ENCODE measurements at places on chromosomes 2 and 18.

DNA sequence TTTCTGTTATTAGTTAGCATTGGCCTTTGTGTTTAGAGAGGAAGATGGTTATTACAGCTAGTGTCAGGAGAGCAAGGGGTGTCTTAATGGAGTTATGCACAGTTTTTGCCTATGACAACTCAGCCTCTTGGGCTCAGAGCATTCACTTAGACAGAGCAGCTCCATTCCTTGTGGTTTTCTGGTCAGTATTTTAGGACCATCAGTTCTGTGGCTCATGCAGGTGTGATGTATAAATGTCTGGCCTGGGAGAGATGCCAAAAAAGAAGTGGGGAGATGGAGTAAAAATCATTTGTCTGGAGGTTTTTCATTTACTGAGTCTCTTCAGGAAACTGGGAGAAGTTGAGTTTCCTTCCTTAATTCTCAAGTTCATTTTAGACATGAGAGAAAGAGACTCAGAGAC is 79.7 kb downstream of the PRKCE start:
- DNase-seq, result peak; percentile 68

GRCh38 chr2:195779491-195779890 is 122.5 kb downstream of the SLC39A10 start:
- DNase-seq, result no peak

GRCh38 chr2:43084699-43085091 is 141.7 kb downstream of the ZFP36L2 start:
- DNase-seq, result peak; percentile 88

DNA sequence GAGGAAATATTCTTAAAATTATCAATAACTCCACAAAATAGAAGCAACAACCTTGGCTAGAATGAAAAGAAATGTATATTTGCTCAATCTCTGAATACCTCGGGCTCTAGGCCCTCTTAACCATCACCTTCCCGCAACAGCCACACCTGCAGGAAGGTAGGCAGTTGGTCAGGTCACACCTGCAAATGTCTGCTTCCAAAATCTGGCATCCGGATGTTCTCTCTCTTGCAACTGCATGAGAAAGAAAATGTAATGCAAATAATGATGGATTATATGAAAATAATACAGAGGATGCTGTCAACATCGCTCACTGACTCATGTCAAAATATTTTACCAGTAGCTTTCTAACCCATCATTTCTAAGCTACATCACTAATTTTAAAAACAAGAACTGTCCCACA is 148.3 kb downstream of the SATB2 start:
- no peak for DNase-seq

GRCh38 chr2:62545261-62545660 is 39.3 kb upstream of the TMEM17 start:
- DNase-seq, result no peak

DNA sequence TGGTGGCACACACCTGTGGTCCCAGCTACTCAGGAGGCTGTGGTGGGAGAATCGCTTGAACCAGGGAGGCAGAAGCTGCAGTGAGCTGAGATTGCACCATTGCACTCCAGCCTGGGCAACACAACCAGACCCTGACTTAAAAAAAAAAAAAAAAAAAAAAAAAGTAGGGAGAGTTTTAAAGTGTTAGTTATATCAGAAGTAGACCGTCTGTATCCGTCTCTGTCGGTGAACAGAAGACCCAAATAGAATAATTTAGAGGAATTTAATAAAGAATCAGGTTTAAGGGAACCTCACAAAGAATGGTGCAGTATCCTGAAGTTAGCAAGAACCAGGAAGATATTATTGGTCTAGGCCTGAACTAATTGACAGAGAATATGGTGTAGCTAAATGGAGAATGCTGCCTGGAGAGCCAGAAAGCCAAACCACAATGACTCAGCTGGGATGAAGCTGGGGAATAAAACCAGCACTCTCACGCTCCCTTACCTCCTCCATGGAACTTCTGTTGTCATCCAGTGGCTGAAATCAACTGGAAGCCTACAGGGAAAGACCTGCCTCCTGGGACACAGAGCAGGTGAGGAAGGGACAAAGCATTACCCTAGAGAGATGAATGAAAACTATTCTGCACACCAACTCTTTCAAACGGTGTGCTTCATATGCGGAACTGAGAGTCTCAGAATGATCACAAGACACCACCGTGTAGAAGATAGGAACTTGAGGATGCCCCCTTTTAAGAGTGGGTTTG is 39.1 kb upstream of the PLEKHM3 start:
- peak; percentile 93 for DNase-seq

DNA sequence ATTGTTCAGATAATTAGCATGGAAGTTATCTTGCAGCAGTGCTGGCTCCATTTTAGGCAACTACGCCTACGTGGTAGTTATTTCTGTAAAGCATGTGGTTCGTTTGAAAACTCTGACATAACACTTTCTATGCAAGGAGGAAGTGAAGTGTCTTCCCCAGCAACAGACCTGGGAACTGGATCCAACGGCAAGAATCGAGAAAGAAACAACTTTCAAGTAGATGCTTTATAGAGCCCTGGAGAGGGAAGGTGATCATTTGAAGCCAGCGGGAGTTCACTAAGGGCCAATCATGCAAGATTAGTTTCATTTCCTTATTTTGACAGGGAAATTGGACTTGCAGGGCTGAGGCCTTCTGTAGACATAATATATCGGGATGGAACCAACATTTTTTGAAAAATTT is 218.3 kb downstream of the ACKR3 start:
- no peak for DNase-seq

DNA sequence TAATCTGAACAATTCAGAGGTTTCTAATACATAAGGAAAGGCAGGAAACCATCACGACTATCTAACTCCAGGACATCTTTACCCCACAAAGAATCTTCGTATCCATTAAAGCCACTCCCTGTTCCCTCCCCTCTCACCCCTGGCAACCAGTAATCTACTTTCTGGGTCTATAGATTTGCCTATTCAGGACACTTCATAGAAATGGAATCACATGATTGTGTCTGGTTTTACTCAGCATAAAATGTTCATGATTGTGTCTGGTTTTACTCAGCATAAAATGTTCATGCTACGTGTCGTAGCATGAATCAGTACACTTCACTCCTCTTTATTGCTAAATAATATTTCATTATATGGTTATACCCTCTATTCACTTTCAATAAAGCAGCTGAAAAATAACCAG is 11.6 kb downstream of the FECH start:
- no peak for DNase-seq

DNA sequence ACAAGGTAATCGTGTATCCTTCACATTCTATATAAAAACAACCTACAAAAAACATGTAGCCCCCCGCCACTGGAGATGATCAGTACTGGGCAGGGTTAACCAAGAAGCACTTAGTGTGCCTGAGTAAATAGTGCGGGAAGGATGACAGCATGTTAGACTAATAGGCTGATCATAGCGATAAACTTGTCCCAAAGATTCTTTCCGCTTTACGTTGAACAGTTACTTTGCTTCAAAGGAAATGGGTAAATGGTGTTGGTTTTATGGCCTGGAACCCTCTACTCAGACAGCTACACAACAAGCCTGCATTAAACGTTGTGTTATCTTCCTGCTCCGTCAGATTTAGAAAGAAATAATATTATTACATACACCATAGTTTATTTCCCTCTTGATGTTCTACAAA is 67.7 kb downstream of the CTAGE1 start:
- no peak for DNase-seq

DNA sequence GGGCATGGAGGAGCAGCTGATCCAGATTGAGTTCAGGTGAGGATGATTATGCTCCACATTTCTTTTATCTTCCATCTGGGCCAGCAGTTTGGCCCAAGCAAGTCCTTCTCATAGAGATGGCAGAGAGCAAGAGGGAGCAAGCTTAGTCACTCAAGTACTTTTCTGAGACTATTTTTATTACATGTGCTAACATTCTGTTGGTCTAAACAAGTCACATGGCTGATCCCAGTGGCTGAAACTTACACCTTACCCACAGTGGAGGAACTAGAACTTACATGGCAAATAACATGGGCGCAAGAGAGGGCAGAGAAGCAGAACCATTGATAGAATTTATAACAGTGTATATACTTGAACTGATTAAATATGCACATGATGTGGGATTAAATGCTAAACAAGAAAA is 105.7 kb downstream of the KYNU start:
- no peak for DNase-seq

- DNase-seq, result no peak
Measured at GRCh38 chr2:50808694-50809093, 223.2 kb downstream of the NRXN1 start.

- peak; percentile 88 for DNase-seq
Measured at GRCh38 chr2:238947920-238948710, 100.2 kb downstream of the TWIST2 start.

All from fibroblast of upper back skin (primary cell).